ELR (cell line): ENCODE measurements at places on chromosomes 13 and 19.

GRCh38 chr19:10270616-10271394 is at the start of gene ICAM1:
Gene ICAM1 (plus strand): TSS chr19:10271120. CDS start chr19:10271160, 40 bp downstream.
- DNase-seq = peak; percentile 92

DNA sequence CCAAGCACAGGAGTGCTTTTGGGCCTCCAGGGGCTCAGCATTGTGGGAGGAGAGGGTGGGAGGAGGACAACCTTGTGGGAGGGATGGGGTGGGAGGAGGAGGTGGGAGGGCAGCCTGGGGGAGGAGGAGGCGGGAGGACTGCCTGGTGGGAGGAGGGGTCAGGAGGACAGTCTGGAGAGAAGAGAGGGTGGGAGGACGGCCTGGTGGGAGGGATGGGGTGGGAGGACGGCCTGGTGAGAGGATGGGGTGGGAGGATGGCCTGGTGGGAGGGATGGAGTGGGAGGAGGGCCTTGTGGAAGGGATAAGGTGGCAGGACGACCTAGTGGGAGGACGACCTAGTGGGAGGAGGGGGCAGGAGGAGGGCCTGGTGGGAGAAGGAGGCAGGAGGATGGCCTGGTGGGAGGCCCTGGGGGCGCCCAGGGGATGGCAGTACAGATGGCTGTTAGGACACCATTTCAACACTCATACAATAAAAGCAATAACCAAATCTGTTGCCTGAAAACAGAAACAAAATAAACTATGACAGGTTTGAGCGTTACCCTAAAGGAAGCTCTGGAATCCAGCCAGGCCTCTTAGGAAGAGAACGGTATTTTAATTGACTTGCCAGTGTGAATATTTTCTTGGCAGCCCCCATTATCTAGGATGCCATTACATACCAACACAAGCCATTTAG is 63.7 kb downstream of the CRYL1 start:
- DNase-seq = no peak

GRCh38 chr13:44322928-44323327 is 50.7 kb upstream of the SERP2 start:
- DNase-seq = no peak

DNA sequence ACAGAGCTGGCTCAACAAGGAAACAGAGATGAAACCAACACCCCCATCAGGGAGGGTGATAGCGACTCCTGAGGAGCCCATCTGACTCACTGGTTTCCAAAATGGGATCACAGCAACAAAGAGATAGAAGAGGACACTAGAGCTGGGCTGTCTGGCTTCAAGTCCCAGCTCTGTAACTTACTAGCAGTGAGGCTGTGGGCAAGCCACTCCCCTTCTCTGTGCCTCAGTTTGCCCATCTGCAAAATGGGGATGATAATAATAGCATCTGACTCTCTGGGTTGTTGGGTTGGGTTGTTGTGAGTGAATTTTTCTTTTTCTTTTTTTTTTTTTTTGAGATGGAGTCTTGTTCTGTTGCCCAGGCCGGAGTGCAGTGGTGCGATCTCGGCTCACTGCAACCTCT is 14.3 kb downstream of the IGSF23 start:
- no peak for DNase-seq

GRCh38 chr19:48196321-48196763 is 25.9 kb downstream of the ZSWIM9 start:
- DNase-seq = no peak

GRCh38 chr13:65656740-65657329 is 1573.3 kb downstream of the PCDH9 start:
- peak; percentile 55 for DNase-seq

- DNase-seq = peak; percentile 92
Measured at GRCh38 chr13:110233181-110233950, 73.6 kb downstream of the COL4A1 start.

GRCh38 chr19:42185277-42185676 is 32.2 kb downstream of the DEDD2 start:
- peak; percentile 30 for DNase-seq

- no peak for DNase-seq
Measured at GRCh38 chr19:2097203-2097885, 629 bp downstream of the IZUMO4 start.

DNA sequence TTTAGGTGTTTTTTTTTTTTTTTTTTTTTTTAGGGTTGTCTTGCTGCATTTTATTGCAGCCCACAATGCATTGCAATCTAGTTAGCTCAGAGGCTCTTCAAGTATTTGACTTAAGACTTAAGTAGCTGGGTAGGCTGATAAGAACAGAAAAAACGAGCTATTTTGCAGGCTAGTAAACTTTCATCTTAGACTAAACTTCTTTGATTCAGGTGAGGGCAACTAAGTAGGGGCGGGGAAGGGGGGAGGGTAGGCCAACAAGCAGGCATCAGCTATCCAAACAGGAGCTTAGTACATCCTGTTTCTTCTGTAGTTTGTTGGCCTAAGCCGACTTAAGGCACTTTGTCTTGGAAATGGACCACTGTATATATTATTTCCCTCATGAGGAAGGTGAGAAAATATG is 4.9 kb upstream of the TDRD3 start:
- DNase-seq = no peak

DNA sequence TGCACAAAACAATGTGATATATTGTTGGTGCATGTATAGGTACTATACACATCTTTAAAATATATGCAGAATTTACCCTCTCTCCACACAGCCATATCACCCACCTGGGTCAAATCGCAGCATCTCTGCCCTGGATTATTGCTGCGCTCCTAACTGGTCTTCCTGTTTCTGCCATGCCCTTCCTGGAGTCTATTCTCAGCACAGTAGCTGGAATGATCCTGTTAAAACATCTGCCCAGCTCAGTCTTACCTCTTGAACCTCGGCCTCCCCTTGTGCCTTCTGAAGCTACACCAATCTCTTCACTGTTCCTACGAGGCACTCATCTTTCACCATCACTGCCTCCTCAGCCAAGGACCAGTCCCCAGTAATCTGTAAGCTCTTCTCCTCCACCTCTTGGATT is 25.5 kb upstream of the TNFRSF19 start:
- no peak for DNase-seq

- no peak for DNase-seq
Measured at GRCh38 chr13:67078062-67078461, 152.1 kb downstream of the PCDH9 start.

- no peak for DNase-seq
Measured at GRCh38 chr13:83024955-83025594, 857.2 kb downstream of the SLITRK1 start.

- no peak for DNase-seq
Measured at GRCh38 chr19:55690769-55691545, 15.9 kb downstream of the EPN1 start.

DNA sequence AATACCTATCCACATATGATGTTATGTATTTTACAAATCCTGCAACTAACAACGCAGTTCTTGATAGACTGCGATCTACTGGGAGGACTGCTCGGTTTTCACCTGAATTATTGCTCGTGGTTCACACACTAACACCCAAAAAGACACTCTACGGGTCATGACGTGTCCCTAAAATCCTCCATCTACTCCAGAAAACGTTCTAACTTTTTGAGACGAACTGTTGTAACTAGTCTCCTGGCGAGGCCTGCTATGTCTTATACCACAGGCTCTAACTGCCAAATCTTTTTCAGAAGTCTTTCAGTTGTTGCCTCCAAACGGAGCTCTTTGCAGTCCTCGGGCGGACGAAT is 108.2 kb downstream of the KCNRG start:
- DNase-seq = no peak

- DNase-seq = no peak
Measured at GRCh38 chr13:28564030-28564429, 69.1 kb upstream of the FLT1 start.

GRCh38 chr19:29001141-29001581 is 211.8 kb downstream of the UQCRFS1 start:
- DNase-seq = no peak

DNA sequence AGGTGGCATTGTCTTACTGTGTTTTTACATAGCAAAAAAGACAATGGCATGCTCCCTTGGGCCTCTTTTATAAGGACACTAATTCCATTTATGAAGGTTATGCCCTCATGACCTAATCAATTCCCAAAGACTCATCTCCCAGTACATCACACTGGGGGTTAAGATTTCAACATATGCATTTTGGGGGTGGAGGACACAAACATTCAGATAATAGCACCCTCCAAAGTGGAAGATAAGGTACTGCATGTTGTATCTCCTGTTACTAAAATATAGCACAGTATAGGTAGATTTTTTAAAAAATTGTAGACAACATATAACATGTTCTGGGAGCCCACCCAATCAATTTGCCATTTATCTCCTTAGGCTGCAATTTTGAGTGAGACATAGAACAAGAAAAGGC is 221.2 kb downstream of the LIG4 start:
- no peak for DNase-seq

DNA sequence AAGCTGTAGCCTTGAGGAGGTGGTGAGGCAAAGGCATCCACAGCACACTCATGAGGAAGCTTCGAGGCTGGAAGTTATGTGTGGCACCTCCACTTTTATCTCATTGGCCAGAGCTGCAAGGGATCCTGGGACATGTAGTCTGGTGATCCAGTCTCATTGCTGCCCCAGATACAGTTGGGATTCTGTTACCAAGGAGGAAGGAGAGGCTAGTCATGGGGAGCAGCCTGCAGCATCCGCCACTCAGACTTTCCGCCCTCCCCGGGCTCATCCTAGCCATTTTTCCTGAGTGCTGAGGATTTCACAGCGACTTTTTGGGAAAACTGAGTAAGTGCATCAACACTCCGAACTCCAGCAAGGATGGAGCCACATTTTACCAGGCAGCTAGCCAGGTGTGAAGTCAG is 74.4 kb downstream of the DPF1 start:
- DNase-seq = peak; percentile 21

GRCh38 chr19:776549-776948 is 20.7 kb upstream of the PTBP1 start:
- no peak for DNase-seq

DNA sequence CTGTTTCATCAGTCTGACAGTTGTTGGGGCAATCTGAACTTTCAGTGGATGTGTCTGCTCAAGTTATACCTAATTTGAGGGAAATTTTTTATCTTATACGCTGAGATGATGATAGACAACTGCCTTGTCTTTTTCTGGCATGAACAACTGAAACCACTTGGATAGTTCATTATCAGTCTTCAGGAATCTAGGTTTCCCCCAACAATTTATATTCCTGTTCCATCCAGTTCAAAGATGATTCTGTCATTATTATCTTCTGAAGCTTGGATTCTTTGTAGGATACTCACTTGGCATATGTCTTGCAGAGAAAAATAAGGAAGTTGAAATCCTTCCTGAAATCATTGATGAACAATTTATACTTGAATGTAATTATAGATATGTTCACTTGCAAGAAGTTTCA is 193.7 kb downstream of the LMO7 start:
- DNase-seq = no peak

GRCh38 chr19:51690454-51691073 is 2.6 kb upstream of the SPACA6 start:
- peak; percentile 61 for DNase-seq

- DNase-seq = peak; percentile 67
Measured at GRCh38 chr13:65292488-65292901, 1937.6 kb downstream of the PCDH9 start.

DNA sequence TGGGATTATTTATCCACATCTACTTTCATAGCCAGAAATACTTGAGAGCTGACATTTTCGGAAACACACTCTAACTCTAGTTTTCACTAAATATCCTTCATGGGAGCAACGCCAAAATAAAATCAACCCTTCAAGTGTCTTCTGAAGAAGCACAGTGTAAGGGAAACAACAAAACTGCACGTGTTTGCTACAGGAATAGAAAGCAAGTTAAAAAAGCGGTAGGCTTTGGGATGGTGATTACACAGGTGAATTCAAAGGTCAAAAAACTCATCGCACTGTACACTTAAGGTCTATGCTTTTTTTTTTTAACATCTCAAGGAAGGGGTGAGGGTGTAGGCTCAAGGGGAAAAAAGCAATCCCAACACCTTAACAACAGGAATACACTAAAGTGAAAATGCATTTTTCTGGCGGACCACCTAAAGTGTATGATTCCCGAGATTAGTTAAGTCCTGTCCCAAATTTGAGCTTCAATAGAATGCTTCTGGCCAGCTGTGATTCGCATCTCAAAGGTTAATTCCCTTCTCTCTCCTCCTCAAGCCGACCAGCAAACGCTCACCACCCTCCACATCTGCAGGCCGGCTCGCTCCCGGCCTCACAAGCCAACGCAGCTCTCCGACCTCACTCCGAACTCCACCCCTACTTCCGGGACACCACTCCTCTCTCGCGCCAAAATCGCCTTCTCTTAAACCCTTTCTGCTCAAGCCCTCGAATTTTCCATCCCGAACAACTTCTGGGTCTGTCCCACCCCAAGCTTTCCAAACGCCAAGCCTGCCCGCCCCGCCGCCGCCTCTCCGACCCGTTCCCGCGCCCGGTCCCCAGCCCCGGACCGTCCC is 1.1 kb downstream of the ARGLU1 start:
- DNase-seq = peak; percentile 77

GRCh38 chr19:50933640-50934039 is 19.2 kb downstream of the KLK5 start:
- peak; percentile 27 for DNase-seq

DNA sequence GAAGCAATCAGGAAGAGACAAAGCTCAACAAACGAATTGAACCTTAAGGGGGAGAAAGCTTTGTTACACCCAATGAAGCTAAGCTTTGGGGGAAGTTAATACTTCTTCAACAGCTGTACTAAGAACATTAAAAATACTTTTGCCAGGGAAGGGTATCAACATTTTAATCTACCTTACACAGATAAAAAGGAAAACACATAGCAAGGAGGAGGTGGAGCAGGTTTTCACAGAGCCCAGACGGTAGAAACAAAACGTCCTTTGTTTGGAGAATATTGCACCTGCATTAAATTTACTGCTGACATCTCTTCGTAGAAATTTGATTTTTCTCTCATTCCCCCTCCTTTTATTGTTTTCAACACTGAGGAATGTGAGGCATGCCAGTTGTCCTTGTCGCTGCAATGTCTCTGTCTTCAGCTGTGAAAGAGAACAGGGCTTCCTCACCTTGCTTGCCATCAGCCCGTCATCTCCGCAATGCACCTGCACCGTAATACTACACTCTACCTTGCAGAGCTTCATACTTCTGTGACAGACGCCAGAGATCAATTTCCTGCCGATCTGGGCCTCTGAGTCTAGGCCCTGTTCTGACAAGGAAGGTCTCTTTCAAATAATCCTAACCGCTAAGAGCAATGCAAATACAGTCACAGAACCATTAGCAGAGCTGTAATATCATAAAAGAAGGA is 270.8 kb downstream of the SPRY2 start:
- DNase-seq = no peak

DNA sequence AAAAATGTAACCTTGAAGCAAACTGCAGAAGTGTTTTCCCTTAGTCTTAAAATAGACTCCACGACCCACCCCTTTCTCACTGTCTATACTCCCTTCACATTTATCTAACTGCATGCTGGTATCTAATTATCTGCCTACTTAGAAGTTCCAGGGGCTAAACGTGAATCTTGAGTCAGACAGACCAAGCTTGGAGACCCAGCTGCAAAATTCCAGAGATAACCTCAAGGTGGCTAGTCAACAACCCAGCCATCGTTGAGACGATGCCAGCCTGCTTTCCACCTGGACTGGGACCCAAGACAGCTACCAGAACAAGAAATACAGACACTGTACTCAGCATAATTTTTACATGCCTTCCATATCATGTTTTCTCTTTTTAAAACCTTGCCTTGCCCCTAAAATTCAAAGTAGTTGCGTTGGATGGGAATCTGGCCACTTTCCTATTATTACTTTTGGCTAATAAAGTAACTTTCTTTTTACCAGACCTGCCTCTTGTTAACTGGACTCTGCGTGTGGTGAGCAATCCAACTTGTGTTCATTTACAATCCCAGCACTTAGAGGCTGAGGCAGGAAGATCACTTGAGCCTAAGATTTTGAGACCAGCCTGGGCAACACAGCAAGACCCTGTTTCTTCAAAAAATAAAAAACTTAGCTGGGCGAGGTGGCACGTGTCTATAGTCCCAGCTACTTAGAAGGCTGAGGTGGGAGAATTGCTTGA is 82.3 kb downstream of the CDADC1 start:
- no peak for DNase-seq

GRCh38 chr19:28299649-28300048 is 913.3 kb downstream of the UQCRFS1 start:
- DNase-seq = no peak
